ENCODE measurements at places on chromosomes 13 and 19.

DNA sequence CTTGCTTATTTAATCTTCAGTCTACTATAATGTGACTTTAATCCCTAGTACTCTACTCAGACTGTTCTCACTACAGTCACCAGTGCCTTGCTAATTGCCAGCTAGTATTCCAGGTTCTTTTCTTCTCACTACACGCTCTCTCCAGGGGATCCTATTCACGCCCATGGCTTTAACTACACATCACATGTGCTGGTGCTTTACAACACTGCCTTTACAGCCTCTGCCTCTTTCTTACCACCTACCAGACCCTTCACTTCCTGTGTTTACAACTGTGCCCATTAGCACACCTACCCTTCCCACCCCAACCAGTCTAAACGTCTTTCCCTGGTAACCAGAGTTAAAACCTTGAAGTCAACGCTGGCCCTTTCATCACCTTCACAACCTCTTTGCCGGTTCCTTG, 249.5 kb downstream of the DNAJC15 start:
- no peak for DNase-seq

GRCh38 chr19:55340784-55341147, 1.1 kb downstream of the KMT5C start:
- DNase-seq = no peak

- no peak for DNase-seq
Observed at GRCh38 chr13:26048741-26049140, 3.1 kb downstream of the SHISA2 start.

DNA sequence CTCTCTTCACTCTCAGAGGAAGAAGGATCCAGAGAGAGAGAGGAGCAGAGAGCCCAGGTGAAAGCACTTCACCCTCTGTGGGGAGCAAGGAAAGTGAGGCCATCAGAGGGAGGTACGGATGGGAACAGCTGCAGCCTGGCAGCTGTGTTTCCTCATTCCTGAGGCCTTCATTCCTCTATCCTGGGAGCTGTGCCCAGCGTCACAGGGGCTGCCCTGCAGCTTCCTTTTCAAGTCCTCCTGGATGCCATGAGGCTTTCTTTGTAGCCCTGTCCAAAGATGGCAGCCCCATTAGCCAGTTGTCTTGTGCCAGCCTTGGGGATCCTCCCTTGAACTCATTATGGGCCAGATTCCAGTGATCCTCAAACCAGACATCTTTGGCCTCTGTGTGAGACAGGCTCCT, 76.8 kb upstream of the PCDH8 start:
- DNase-seq = no peak

- no peak for DNase-seq
Observed at GRCh38 chr19:4198467-4199126, 16.1 kb downstream of the ANKRD24 start.
